Heart left ventricle (tissue), 16 donors: ENCODE measurements at places on chromosomes 11 and 22. TPM values are rescaled to one million over a fixed set of nuclear protein-coding genes. Genes with fewer than 3 reads are reported as not detected.

DNA sequence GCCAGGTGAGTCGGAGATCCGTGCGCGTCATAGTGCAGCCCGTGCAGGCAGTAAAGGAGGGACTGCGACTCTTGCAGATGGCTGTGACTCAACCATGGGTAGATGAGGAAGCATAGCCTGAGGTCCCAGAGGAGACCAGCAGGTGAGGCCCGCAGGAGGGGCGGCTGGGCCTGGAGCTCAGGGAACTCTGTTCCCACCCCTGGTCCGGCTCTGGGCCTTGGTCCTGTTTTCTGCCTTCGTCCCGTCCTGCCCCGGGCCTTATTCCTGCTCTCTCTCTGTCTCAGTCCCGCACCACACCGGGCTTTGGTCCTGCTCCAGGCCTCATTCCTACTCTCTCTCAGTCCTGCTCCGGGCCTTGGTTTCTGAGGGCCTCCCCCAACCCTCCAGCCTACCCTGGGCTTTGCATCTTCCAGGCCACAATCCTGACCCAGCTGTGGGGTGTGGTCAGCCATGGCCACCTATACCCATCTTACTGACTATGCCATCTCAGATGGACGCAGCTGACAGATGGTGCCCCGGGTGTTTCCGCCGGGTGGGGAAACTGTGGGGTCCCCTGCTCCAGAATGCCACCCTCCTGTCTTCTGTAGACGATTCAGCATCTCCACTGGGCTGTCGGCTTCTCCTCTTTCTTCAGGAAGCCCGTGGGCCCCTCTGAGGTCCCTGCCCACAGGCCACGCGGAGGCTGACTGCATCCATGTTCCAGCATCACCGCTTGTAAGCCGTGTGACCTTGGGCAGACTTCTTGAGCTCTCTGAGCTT, 1134.1 kb downstream of the BRD1 start:
- no peaks in the 10 kb centered on the region for H3K36me3 ChIP-seq
- H3K27me3 ChIP-seq: no peaks in the 10 kb centered on the region
- no peak overlapping the region for H3K4me3 ChIP-seq
- no peaks in the 10 kb centered on the region for H3K4me1 ChIP-seq
- no peak for DNase-seq

DNA sequence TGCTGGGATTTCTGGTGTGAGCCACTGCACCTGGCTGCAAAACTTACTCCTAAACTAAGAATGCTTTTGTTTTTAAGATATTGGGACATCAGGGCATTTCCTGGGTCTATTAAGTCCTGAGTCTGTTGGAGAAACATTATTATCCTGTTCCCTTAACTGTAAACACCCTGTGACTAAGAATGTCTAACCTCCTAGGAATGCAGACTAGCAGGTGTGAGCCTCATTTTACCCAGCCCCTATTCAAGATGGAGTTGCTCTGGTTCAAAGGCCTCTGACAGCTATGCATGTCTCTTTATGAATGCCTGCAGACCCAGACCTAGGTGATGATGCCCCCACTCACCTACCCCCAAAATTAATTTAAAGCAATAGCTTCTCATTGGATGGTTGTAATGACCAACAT, 46.2 kb downstream of the DEPDC5 start:
- DNase-seq: no peak
- peaks cover 99% of the 10 kb centered on the region for H3K36me3 ChIP-seq
- no peaks in the 10 kb centered on the region for H3K27me3 ChIP-seq
- no peak overlapping the region for H3K4me3 ChIP-seq

GRCh38 chr11:15770798-15771414, 585.4 kb downstream of the SOX6 start:
- no peak overlapping the region for H3K27ac ChIP-seq
- H3K4me1 ChIP-seq: peaks cover 17% of the 10 kb centered on the region
- no peak overlapping the region for H3K4me3 ChIP-seq

DNA sequence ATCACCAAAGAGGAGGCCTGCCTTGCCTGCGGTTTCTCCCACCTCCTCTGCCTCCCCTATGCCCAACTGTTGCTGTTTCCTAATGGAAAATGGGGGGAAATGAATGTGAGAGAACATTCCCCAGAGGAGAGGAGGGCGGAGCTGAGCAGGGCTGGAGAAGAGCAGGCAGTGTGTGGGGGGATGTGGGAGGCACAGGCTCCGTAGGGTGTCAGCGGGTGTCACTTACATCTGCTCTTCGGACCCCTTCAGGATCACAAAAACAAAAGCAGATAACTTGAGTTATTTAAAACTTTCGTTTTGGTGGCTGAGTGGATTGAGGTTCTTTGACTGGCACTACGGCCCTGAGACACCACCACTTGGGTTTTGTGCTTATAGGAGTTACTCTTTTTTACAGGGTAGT, 93.8 kb downstream of the CEP164 start:
- no peak for DNase-seq
- H3K27me3 ChIP-seq: no peaks in the 10 kb centered on the region
- no peak overlapping the region for H3K4me3 ChIP-seq
- H3K4me1 ChIP-seq: no peaks in the 10 kb centered on the region

DNA sequence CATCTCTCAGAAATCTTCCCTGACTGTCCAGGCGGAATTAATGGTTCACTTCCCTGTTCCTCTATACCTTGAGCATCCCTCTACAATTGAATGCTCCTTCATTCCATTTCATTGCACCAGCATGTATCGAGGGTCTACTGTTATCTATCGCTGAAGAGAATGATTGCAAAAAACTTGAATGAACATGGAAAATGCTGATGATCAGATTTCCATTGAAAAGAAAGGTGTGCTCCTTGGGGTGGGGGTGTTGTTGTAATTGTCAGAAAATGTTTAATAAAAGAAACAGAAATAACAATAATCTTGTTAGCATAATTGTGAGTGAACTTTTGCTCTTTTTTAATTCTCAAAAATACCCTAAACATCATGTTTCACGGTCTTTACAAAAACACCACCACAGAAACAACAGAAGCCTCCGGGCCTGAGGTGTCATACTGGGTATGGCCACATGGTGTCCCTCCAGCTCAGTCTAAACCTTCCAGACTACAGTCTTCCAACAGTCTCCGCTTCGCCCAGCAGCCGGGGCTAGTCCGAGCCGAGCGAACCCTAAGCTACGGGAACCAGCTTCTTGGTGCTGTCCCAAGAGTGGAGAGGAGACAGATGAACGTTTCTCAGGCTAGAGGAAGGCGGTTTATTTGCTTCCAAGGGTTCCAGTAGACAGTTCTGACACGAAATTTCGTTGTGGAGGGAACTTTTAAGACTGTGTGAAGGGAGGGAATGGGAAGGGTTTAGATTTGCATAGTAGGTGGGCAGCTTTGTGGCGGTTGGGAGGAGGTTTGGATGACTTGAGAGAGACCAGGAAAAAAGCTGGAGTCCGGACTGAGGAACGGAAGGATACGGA, 75.8 kb upstream of the ZBED5 start:
- H3K27ac ChIP-seq: peak overlapping the region; percentile 65
- no peaks in the 10 kb centered on the region for H3K4me1 ChIP-seq
- peak; percentile 91 for DNase-seq

- H3K27me3 ChIP-seq: no peaks in the 10 kb centered on the region
- H3K4me1 ChIP-seq: no peaks in the 10 kb centered on the region
- H3K36me3 ChIP-seq: no peaks in the 10 kb centered on the region
- H3K4me3 ChIP-seq: no peak overlapping the region
Observed at GRCh38 chr11:120719348-120719747, 207.8 kb downstream of the GRIK4 start.

Gene GDPD4
- total RNA-seq: not detected

GRCh38 chr11:39786281-39786680, 1673.2 kb downstream of the LRRC4C start:
- no peak overlapping the region for H3K27ac ChIP-seq
- no peaks in the 10 kb centered on the region for H3K27me3 ChIP-seq
- H3K4me1 ChIP-seq: no peaks in the 10 kb centered on the region
